ENCODE measurements at places on chromosomes 4 and X.

DNA sequence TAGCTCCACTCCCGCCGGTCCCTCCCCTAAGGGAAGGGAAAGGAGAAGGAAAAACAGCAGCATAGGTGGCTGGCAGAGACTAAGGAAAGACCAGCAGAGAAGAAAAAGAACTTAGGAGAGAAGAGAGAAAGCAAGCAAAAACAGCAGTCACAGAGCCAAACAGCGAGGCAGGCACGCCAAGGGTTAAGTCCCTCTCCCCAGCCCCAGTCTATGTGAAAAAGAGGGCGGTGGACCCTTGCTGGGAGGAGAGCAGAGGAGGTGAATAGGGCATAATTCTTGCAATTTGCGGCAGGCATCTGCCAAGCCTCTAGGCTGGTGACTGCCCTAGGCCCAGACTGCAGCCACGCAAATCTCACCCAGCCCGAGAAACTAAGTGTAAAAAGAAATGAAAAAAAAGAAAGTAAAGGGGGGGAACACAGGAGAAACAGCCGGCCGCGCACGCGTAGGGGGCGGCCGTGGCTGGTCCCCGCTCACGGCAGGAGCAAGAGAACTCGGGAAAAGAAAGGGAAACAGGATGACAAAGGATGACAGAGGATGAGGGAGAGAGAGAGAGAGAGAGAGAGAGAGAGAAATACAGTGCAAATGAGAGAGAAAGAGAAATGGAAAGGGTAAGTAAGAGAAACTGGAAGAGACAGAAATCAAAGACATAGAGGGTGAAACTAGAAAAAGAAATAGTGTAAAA lies 48.6 kb downstream of the MAGEA9 start:
- peak; percentile 48 for DNase-seq

- no peak for DNase-seq
Observed at GRCh38 chr4:99179626-99180025, 35.5 kb upstream of the ADH4 start.

DNA sequence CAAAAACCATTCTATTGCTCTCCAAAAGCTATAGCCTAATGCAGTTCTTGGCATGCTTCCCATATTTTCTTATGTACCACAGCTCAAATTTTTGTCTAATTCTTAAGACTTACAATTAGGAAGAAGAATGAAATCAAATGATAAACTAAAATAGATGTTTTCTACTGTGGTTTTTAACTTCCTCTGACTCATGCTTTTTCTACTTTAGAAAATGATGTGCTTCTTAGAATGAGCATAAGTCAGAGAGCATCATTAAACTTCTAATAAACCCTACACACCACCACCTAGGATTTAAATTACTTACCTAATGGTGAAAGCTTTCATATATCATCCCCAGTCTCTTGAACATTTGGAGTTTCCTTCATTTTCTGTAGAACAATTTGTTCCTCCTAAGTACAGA lies 217.0 kb upstream of the NDST3 start:
- DNase-seq = no peak

- DNase-seq = no peak
Observed at GRCh38 chr4:69656653-69657158, 3.7 kb upstream of the UGT2A1 start.

- DNase-seq = peak; percentile 70
Observed at GRCh38 chr4:29549342-29549741, 1170.8 kb upstream of the PCDH7 start.

Measured in umbilical cord (tissue), 2 donors.